SIG-M5 (cell line): ENCODE measurements at places on chromosomes 11 and 22.

DNA sequence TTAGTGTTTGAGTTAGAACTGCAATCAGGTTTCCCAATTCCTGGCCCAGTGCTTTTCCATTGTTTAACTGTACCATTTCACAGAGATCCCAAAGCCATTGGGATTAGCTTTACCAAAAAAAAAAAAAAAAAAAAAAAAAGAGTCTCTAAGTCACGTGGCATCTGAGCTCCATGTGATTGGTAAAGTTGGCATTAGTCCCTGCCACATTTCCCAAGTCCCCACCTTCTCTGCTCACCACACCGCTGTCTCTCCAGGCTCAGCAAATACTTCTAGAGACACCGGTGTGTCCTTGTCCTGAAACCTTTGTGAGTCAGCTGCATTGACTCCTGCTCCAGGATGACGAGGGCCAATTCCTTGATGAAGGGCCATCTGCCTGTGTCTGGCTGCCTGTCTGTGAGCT, 305.3 kb downstream of the KIRREL3 start:
- DNase-seq = no peak

DNA sequence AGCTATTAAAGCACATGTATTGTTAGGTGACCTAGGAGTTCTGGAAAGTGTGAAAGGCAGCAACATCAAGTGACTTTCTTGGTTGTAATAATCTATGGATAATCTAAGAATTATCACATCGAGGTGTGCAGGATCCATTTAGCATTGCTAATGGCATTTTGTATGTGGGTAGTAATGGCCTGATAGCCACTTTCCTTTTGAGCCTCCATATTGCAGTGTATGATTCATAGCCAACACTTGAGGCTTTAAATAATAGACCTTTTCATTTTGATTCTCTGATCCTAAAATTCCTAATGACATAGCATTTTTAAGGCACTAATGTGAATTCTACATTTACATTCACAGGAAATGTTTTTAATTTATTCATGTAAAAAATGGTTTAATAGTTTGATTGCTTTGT, 759.4 kb downstream of the NELL1 start:
- no peak for DNase-seq

DNA sequence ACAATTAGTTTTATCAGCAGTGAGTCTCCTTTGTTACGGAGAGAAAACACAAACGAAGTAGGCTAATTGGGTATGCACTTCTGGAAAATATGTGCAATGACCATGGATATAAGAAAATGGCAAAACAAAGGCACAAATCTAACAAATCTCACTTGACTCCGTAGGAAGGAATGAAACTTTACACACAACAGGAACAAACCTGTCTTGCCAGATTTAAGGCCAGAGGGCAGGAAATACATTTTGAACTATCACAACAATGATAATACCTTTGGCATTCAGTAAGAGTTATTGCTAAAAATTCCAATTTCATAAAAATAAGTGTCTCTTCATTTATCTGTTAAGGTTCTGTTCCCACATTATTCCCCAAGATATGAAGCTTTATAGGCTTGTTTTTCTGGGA, 36.6 kb downstream of the SLC25A17 start:
- no peak for DNase-seq

- DNase-seq = peak; percentile 89
These were observed 15.9 kb upstream of the GRAMD4 start for GRCh38 chr22:46604306-46604690.

GRCh38 chr11:127998421-127998820, 588.9 kb downstream of the ETS1 start:
- no peak for DNase-seq

DNA sequence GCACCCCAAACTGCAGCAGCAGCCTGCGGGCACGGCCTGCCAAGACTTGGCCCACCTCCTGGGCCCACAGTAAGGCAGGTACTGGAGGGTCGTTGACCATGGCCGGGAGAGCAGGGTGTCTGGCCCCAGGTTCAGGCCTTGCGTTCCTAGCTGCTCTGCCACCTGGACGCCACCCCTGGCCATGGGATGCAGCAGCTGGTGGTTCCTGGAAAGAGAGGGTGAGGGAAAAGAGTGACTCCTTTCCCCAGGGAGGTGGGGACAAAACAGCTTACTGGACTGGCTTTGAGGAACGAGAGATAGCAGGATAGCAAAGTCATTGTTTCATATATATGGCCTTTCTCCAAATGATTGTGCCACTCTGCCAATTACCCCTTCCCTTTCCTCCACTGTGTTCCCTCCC, 1.8 kb downstream of the BSCL2 start:
- no peak for DNase-seq

DNA sequence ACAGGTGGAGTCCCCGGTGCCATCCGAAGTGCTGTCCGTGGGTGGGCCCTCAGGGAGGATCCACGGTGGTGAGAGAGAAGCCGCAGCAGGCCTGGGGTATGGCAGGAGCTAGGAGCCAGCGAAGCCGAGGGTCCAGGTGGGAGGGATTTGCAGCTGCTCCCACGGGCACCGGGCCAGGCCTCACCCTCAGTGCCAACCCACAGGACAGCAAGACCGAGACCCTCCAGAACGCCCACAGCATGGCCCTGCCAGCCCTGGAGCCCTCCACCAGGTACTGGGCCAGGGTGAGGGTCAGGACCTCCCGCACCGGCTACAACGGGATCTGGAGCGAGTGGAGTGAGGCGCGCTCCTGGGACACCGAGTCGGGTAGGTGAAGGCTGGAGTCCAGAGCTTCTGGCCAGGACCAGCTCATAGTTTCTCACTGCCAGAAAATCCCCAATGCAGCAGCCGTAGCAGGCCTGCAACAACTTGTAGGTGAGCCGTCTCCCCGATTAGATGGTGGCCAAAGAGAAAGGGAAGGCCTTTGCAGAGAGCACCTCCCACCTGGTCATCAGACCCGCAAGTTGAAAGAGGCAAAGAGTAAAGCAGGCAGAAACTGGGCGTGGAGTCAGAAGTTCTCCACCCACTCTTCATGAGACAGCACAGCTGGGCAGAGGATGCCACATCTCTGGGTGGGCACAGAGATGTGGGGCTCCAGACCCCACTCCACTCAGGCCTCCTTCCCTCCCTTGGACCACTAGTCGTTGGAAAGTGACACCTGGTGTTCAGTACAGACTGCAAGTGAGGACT, 20.4 kb downstream of the CSF2RB start:
- DNase-seq = no peak

- DNase-seq = no peak
These were observed 6.7 kb downstream of the DSCAML1 start for GRCh38 chr11:117790279-117790678.
